ENCODE measurements at places on chromosomes 11 and 22. TPM values are rescaled to one million over a fixed set of nuclear protein-coding genes. Genes with fewer than 3 reads are reported as not detected.

DNA sequence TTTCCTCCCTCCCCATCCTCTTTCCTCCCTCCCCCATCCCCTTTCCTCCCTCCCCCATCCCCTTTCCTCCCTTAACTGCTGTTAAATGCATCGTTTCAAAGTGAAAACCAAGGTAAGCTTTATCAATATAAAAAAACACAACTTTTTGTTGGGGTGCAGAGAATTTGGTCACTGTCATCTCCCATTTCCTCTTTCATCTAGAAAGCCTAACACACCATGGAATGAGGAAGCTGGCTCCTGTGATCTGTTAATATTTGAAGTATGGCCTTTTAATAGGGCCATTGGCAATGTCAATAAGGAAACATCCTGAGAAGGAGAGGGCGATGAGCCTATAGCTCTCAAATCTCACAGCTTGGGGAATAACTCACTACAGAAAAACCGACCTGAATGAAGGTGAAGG lies 7.0 kb downstream of the EXPH5 start:
- H3K27me3 ChIP-seq: no peaks in the 10 kb centered on the region
- H3K27ac ChIP-seq: no peak overlapping the region
- H3K36me3 ChIP-seq: no peaks in the 10 kb centered on the region
- no peak overlapping the region for H3K4me3 ChIP-seq
- peaks cover 2% of the 10 kb centered on the region for H3K4me1 ChIP-seq

DNA sequence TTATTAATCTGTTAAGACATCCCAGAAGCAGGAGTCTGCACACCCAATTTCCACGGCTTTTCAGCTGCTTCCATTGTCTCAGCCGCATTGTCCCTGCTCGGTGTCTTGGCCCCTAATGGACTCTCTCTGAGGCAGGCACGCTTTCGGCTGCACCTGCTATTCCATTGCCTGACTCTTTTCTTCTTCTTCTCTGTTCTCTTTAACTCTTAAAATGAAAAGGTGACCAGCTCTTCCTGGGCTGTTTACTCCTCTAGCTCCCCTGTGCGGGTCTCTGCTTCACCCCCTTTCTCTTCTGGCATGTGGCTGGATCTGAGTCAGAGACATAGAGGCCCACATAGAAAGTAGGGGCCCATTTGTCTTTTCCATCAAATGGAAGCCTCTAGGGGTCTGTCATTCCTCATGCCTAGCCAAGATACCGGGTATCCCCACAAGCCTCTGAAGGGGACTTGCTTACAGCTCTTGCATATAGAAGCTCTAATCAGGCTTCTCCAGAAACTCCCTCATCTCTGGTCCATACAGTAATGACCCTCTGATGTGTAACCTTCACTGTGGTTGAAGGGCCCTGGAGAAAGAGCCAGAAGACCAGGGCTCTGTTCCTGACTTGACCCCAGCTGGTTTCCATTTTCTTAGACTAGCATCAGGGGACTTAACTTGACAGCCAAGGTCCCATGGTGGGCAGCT lies 243.9 kb downstream of the ST3GAL4 start:
- no peak for DNase-seq
- H3K36me3 ChIP-seq: no peaks in the 10 kb centered on the region
- no peak overlapping the region for H3K27ac ChIP-seq
- H3K4me1 ChIP-seq: no peaks in the 10 kb centered on the region

DNA sequence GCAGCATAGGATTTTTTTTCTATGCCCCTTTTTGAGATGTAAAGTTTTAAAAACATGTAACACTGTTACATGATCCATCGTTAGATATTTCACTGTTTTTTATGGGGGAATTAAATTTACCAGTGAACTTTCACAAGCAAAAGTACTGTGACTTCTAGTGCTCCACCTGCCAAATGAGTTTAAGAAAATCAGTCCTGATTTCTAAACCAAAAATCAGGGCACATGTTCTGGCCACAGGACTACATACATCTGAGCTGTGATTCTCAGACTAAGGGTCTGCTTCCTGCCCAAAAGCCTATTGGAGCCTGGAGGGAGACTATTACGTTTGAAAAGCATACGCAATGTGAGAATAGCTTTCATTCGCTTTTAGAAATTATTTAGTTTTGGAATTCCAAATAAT lies 22.5 kb downstream of the TMPRSS13 start:
- no peaks in the 10 kb centered on the region for H3K36me3 ChIP-seq
- H3K27ac ChIP-seq: no peak overlapping the region
- no peaks in the 10 kb centered on the region for H3K27me3 ChIP-seq
- peak; percentile 12 for DNase-seq

The CTSW gene
- 5.0 TPM for total RNA-seq

The LDHAL6A gene
- total RNA-seq: not detected

The TBX10 gene
- total RNA-seq: not detected

GRCh38 chr22:49601614-49602321 lies 225.9 kb downstream of the BRD1 start:
- H3K36me3 ChIP-seq: no peaks in the 10 kb centered on the region
- H3K4me1 ChIP-seq: no peaks in the 10 kb centered on the region
- DNase-seq: no peak
- no peak overlapping the region for H3K27ac ChIP-seq
- peaks cover 4% of the 10 kb centered on the region for H3K27me3 ChIP-seq
- no peak overlapping the region for H3K4me3 ChIP-seq

The ZC3H7B gene
- 29.7 TPM for total RNA-seq

DNA sequence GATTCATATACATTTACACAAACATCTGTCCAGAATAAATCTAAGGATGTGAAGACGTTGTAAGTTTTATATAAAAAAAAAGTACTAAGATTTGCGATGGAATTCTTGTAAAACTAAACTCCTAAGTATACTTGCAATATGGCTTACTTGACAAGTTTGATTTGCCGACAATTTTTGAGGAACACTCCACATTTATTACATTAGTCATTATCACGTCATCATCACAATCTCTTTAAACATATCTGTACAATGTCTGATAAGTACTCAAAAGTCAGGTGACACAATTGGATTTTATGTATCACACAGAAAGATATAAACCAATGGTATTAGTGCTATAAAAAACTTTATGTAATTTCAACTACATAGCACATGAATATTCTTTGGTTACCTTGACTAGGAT lies 30.4 kb downstream of the IMMP1L start:
- no peaks in the 10 kb centered on the region for H3K27me3 ChIP-seq
- no peak overlapping the region for H3K27ac ChIP-seq
- H3K4me1 ChIP-seq: no peaks in the 10 kb centered on the region
- DNase-seq: no peak

- no peaks in the 10 kb centered on the region for H3K4me1 ChIP-seq
- H3K4me3 ChIP-seq: no peak overlapping the region
- no peaks in the 10 kb centered on the region for H3K36me3 ChIP-seq
- DNase-seq: no peak
- no peak overlapping the region for H3K27ac ChIP-seq
Measured at GRCh38 chr11:111137846-111138245, 107.7 kb upstream of the POU2AF2 start.

DNA sequence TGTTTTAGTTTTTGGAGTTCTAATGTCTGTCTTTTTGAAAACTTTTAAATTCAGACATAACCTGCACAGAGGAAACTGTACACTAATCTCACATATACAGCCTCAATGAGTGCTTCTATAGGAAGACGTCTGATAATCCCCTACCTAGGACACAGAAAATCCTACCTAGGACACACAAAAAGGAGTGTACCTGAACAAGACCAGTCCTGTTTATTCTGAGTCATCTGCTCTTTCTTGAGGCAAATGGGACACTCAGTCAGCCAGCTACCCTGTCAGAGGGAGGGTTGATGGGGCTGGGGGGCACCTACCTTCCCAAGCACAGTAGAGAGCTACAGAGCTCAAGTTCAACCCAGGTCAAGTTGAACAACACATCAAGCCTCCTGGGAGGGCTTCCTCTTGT lies 346.6 kb upstream of the NCAM1 start:
- DNase-seq: no peak
- H3K4me3 ChIP-seq: no peak overlapping the region
- H3K27me3 ChIP-seq: no peaks in the 10 kb centered on the region
- H3K27ac ChIP-seq: peak overlapping the region; percentile 7
- H3K36me3 ChIP-seq: no peaks in the 10 kb centered on the region
- peaks cover 15% of the 10 kb centered on the region for H3K4me1 ChIP-seq

GRCh38 chr22:19620742-19621371 lies 93.4 kb upstream of the SEPTIN5 start:
- no peaks in the 10 kb centered on the region for H3K36me3 ChIP-seq
- H3K27ac ChIP-seq: peak overlapping the region; percentile 31
- peaks cover 7% of the 10 kb centered on the region for H3K4me1 ChIP-seq
- no peak for DNase-seq
- peaks cover 30% of the 10 kb centered on the region for H3K27me3 ChIP-seq

- peak; percentile 71 for DNase-seq
- H3K4me1 ChIP-seq: peaks cover 45% of the 10 kb centered on the region
- H3K27ac ChIP-seq: peak overlapping the region; percentile 68
Measured at GRCh38 chr22:50626850-50627641, 906 bp downstream of the ARSA start.

DNA sequence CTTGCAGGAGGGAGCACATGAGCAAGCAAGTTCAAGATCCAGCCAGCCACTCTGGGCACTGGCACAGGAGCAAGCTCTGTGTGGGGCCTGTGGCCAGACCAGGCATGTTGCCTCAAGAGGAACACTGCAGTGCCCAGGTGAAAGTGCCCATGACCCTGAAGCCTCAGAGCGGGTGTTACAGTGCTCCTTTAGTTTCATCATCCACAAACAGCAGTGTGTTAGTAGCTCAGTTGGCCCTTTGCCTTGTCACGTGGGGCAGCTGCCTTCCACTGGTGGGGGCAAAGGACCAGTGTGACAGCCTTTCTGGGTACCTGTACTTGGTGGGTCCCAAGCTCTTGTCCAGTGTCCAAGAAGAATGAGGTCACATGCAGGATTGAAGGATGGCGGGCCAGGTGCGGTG lies 3.0 kb upstream of the EI24 start:
- H3K4me3 ChIP-seq: no peak overlapping the region
- H3K27me3 ChIP-seq: no peaks in the 10 kb centered on the region
- H3K36me3 ChIP-seq: no peaks in the 10 kb centered on the region
- no peak overlapping the region for H3K27ac ChIP-seq
- H3K4me1 ChIP-seq: peaks cover 17% of the 10 kb centered on the region

DNA sequence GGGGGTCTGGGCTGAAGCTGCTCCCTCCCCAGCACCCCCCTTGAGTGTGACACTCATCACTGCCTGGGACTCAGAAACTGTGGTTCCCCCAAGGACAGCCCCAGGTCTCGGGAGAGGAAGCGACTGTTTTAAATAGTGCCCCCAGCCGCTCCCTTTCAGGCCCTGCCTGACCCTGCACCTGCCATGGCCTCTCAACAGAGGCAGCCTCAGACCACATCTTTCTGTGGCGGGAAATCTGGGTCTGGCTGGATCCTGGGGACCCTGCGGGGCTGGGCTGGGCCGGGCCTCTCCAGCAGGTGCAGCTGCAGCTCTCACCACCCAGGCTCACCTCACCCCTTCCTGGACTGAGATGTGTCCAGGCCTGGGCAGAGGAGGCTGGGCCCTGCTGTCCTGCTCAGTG lies 3.7 kb upstream of the IGLL1 start:
- peaks cover 4% of the 10 kb centered on the region for H3K27me3 ChIP-seq
- H3K36me3 ChIP-seq: no peaks in the 10 kb centered on the region
- no peaks in the 10 kb centered on the region for H3K4me1 ChIP-seq
- no peak overlapping the region for H3K4me3 ChIP-seq
- no peak for DNase-seq
- H3K27ac ChIP-seq: no peak overlapping the region

The HTATIP2 gene
- total RNA-seq: 24.9 TPM

GRCh38 chr22:49962012-49962750 lies 1.6 kb downstream of the PIM3 start:
- H3K4me1 ChIP-seq: peaks cover 65% of the 10 kb centered on the region
- peak; percentile 94 for DNase-seq
- H3K27me3 ChIP-seq: no peaks in the 10 kb centered on the region
- peak overlapping the region; percentile 97 for H3K4me3 ChIP-seq
- H3K27ac ChIP-seq: peak overlapping the region; percentile 99

DNA sequence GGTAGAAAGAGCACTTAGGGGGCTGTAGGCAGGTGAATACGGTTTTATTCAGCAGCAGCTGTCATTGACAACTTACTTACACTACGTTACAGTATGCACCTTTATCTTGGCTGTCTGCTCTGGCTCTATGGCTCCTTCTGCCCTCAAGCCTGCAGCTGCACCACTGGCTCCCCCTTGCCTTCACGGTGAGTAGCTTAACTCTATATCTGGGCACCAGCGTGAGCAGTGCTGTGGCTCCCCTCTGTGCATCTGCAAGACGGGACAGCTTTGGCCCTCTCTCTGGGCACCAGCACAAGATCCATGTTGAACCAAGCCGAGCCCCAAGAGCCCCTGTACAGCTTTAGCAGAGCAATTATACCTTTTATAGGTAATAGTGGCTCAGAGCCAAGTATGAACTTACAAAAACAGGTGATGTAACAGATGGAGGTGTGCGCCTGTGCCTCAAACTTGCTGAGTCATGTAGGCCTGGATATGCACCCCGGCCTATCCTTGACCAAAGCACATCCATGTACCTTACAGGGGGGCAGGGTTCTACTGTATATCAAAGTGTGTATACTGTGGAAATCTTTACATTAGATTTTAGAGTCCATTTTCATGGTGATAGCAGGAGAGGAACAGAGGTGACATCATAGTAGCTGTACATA lies 96.9 kb upstream of the CTSC start:
- H3K4me1 ChIP-seq: no peaks in the 10 kb centered on the region
- H3K27ac ChIP-seq: no peak overlapping the region

The MAJIN gene
- total RNA-seq: not detected

The FXYD2 gene
- total RNA-seq: not detected

The JRKL gene
- 5.8 TPM for total RNA-seq

DNA sequence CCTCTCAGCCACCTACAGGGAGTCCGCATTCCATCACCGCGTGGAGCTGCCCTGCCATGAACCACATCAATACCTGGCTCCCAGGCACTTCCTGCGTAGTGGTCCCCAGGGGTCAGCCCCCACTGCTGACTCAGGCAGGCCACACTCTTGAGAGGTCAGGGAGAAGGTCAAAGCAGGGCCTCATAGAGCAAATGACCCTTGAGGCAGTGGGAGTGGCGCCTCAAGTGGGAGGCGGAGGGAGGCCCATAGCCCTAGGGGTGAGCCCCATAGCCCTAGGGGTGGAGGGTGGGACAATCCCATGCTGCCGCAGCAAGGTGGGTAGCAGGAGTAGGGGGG lies 5.0 kb downstream of the PRDX5 start:
- H3K27me3 ChIP-seq: no peaks in the 10 kb centered on the region
- H3K4me1 ChIP-seq: peaks cover 54% of the 10 kb centered on the region
- no peak for DNase-seq
- no peak overlapping the region for H3K4me3 ChIP-seq
- peaks cover 25% of the 10 kb centered on the region for H3K36me3 ChIP-seq
